ENCODE measurements at places on chromosomes 12 and 14.

DNA sequence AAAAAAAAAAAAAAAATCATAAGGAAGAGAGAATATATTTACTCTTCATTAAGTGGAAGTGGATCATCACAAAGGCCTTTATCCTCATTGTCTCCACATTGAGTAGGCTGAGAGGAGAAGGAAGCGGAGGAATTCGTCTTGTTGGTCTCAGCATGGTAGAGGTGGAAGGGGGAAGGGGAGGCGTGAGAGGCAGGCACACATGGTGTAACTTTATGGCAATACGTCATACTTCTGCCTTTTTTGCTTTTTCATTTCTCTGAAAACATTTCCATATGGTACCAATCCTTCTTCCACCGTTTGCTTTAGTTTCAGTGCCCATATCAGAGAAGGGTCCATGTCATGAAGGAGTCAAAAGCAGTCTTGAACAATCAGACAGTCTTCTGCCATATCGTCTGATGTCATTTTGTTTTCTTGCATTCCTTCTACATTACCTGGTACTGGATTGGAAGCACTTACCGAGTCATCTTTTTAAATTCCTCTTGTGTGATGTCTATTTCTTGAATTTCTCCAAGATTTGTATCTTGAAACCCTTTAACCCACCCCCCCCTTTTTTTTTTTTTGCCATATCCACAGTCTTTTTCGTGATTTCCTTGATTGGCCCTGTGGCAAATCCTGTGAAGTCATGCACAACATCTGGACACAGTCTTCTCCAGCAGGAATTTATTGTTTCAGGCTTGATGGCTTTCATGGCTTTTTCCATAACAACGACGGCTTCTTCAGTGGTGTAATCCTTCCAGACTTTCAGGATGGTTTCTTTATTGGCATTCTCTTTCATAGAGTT, 8.9 kb downstream of the FUT8 start:
- no peak for DNase-seq

GRCh38 chr12:52799505-52800211, 3.7 kb upstream of the KRT3 start:
- DNase-seq: no peak

- DNase-seq: no peak
These were observed 370.9 kb downstream of the TMEM132D start for GRCh38 chr12:129532707-129533499.

DNA sequence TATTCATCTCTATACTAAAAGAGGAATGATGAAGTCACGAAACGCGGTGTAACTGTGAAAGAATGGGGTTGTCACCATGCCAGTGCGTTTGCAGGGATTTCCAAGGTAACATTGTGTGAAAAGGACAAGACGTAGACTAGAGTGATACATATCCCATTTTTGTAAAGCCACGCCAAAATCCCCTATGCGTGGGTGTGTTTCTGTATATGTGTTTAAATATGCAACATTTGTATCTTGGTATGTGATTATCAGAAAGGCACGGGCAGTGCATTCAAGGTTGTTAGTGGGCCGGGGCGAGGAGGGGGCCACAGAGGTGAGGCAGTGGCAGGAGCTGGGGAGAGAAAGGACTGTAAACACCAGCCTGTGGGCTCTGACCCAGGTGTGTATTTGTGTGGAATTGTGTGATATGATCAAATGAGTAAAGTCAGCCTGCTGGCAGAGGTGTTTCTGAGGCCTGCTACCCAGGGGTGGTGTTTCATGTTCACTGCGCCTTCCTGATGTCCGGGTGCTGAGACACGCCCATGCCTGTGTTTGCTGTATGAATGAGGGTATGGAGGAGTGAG, 137.8 kb downstream of the ADGRD1 start:
- DNase-seq: no peak

GRCh38 chr12:42326541-42327226, 717 bp downstream of the PPHLN1 start:
- DNase-seq: no peak

GRCh38 chr12:67459173-67459572, 189.4 kb upstream of the DYRK2 start:
- DNase-seq: no peak

DNA sequence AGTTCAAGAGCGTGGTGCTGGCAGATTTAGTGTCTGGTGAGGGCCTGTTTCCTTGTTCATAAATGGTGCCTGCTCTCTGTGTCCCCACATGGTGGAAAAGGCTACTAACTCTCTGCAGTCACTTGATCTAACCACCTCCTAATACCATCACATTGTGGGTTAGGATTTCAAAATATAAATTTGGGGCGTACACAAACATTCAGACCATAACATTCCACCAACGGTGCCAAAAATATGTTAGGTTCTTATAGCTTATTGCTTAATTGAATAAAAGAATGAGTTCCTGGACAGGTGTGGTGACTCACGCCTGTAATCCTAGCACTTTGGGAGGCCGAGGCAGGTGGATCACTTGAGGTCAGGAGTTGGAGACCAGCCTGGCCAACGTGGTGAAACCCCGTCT, 3.4 kb upstream of the DYRK2 start:
- DNase-seq: no peak

GRCh38 chr12:65430571-65431306, 152.3 kb downstream of the MSRB3 start:
- no peak for DNase-seq
